BJ (cell line): ENCODE measurements at places on chromosomes 11 and 22. TPM values are rescaled to one million over a fixed set of nuclear protein-coding genes. Genes with fewer than 3 reads are reported as not detected.

DNA sequence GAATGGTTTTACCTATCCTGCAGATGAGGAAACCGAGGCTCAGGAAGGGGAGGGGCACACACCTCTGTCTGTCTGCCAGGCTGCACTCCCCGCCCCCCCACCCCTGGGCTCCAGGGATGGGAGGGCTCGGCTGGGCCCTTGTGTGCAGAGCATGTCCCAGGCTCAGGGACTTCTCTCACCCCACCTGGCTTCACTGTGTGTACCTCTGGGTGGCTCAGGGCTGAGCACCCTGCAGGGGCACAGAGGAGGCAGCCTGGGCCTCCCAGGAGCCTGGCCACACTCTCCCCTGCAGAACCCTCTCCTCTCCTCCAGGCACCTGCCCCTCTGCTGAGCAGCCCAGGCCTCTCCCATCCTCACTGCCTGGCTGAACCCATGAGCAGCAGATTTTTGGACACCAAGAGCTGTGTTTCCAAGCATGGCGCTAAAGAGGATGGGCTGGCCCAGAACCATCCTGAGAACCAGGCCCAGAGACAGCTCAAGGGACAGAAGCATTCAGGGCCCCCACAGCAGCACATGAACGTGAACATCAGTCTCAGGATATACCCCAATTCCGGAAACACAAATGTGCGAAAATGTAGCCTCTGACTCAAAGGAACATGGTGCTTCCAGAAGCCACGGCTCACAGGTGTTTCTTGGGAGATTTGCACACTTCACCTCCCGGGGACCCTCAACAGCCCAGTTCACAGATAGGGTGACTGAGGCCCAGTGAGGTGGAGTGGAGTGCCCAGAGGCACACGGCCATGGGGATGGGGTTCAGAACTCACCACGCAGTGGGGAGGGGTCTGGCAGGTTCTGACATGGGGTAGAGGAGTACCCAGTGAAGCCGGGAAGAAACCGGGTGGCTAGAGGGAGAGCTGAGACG, 10.5 kb downstream of the EMID1 start:
- DNase-seq: no peak

The ASCL3 gene
- polyA plus RNA-seq: not detected in 2 replicates

DNA sequence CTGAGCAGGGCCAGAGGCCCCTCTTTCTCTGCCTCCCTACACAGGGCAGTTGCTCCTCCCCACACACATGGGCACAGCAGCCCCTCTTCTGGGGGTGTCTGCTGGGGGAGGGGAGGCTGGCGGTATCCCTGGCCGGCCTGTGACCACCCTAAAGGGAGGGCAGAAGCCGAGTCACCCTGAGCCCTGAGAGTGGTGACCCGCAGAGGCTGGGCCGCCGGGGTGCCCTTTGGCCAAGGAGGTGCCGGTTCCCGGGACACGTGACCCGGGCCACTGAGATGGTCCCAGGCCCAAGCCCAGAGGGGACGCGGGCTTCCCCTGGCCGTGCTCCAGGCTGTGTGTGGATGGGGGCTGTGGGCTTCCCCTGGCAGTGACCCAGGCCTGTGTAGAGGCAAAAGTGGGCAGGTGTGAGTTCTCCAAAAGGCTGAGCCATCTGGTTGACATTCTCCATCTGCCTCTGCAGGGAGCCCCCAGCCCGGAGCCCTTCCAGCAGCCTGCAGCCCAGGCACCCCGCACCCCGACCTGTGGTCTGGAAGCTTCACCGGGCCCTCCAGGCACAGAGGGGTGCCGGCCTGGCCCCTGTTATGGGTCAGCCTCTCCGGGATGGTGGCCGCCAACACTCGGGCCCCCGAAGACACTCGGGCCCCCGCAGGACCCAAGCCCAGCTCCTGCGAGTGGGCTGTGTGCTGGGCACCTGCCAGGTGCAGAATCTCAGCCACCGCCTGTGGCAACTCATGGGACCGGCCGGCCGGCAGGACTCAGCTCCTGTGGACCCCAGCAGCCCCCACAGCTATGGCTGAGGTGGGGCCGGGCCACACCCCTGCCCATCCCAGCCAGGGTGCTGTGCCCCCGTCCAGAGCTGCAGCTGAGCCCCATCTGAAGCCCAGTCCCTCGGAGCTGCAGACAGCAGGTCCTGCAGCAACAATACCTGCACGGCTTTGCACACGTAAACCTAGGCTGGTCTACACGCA, 1.0 kb downstream of the ADM2 start:
- no peak for DNase-seq

DNA sequence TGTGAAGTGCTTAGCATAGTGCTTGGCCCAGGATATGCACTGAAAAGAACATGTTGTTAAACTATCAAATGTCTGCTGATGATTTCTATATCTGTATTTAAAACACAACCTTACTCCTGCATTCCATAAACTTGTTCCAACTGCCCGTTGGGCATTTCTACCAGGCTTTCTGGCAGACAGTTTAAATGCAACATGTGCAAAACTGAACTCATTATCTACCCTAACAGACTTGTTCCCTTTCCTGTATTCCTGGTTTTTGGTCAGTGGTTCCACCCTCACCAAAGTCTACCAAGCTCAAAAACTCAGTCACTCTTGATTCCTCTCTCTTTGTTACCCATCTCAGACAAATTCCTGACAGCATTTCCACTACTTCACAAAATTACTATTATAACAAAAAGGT, 6.5 kb upstream of the RAB38 start:
- DNase-seq: no peak

- DNase-seq: no peak
Observed at GRCh38 chr11:64095273-64095817, 59.6 kb downstream of the FLRT1 start.

The PDE3B gene
- 0.06 TPM in 2 replicates for polyA plus RNA-seq

DNA sequence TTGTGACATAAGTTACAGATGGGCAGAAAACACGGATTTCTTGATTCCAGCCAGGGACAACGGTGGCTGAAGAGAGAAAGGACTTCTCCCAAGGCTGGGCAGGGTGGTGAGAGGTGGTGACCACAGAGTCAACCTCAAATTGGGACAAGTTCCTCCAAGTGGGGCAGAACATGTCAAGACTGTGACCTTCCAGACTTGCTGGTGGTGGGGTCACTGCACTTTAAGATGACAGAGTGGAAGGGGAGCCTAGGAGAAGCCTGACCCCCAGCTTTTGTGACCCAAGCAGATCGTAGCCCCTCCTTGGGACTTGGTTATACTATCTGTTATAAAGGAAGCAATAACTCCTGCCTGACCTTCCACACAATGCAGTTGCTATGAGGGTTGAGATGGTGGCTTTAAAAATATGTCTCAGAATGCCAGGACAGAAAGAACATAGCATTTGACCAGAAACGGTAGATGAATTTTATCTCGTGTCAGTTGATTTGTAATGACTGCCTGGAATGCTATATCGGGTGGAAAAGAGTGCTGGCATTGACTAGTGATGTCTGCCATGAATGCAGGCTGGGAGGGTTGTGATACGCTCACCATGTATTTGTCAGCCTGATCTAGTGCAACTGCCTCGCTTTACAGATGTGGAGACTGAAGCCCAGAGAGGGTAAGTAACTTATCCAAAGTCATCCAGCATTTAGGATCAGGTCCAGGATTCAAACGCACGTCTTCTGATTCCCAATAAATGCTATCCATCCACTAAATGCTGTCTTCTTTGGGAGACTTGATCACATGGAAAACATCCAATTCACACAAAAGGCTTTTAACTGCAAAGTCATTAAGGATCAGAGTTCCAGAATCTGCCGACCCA, 18.3 kb downstream of the TST start:
- DNase-seq: no peak

DNA sequence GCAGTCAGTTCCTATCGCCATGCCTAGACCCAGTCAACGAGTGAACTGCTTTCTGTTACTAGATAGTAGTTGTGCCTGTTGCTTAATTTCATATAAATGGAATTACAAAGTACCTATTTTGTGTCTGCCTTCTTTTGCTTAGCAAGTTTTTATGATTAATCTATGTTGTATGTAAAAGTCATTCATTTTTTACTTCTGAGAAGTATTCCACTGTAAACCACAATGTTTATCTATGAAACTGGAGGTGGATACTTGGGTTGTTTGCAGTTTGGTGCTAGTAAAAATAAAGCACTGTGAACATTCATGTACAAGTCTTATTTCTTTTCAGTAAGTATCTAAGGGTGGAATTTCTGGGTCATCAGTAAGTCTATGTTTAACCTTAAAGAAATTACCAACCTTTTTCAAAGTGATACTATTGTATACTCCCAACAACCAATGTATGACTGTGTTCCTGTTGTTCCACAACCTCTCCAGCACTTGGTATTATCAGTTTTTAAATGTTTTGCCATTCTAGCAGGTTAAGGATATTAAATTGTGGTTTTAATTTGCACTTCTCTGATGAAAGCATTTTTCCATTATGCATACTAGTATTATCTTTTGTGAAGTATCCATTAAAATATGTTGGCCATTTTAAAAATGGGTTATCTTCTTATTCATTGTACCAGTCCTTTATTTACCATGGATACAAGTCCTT, 68.2 kb downstream of the DNAJC24 start:
- peak; percentile 31 for DNase-seq

The FLRT1 gene
- 0.32 and 0.42 TPM in 2 replicates for polyA plus RNA-seq

GRCh38 chr22:37190262-37190780, 2.3 kb upstream of the C1QTNF6 start:
- no peak for DNase-seq

GRCh38 chr22:49598338-49598737, 229.3 kb downstream of the BRD1 start:
- DNase-seq: no peak

- no peak for DNase-seq
Observed at GRCh38 chr11:61826930-61827570, 1.1 kb upstream of the FADS2 start.

DNA sequence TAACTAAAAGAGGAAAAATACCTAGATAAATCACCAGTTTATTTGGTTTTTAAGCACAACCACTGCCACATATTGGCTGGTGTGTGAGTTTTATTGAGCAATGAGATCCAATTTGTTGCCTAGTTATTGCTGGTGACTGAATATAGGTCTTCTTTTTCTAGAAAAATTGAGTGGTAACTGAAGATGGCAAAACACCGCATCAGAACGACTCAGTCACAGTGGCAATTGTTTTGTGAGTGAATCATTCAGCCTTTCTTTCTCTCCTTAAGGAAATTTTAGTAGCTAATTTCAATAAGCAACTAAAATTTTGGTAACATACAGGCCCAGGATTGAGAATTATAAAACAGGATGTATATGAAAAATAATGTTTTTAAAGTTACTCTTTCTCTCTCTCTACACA, 533.0 kb downstream of the KCNA4 start:
- DNase-seq: no peak

The TUBA8 gene
- 1.2 and 1.3 TPM in 2 replicates for polyA plus RNA-seq

DNA sequence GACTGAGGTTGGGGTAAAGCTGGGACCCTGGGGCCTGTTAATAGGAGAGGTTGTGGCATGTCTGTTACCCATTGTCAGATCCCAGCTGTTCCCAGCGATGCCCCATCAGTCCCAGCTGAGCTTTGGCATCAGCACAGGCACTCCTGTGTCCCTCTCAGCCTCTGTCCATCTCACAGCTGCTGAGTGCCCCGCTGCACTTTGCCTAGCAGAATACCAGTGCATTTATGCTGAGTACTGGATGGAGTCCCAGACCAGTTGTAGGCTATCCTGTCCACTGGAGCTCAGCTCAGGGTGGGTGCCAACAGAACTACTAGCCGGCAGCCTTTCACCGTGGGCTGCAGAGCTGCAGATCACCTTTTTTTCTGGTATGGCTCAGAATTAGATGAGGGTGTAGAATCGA, 9.9 kb downstream of the FXYD6 start:
- DNase-seq: no peak

The THOC5 gene
- 89.1 and 119 TPM in 2 replicates for polyA plus RNA-seq

The APOL4 gene
- polyA plus RNA-seq: 0.16 and 0.23 TPM in 2 replicates

- no peak for DNase-seq
Observed at GRCh38 chr11:39365809-39366436, 2093.5 kb downstream of the LRRC4C start.

DNA sequence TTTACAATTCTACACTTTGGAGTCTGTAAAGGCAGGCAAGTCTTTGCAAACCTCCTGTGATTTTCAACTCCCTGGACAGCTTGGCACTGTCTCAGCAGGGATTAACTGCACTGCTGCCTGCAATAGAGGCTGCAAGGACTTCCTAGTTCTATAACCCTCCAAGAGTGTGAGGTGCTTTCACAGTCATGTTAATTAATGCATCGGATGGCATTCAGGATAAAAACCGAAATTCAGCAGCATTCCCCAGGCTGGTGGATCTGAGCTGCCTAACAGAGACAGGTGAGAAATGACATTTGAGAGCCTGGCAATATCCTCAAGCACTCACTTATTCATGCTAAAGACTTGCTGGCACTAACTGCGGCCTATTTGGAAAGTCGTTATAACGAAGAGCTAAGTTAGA, 85.0 kb downstream of the LARGE1 start:
- no peak for DNase-seq

GRCh38 chr11:32479291-32479690, 44.0 kb upstream of the WT1 start:
- DNase-seq: no peak

- no peak for DNase-seq
Observed at GRCh38 chr11:16114431-16114830, 241.9 kb downstream of the SOX6 start.

The LRRC56 gene
- 0.92 and 1.5 TPM in 2 replicates for polyA plus RNA-seq

DNA sequence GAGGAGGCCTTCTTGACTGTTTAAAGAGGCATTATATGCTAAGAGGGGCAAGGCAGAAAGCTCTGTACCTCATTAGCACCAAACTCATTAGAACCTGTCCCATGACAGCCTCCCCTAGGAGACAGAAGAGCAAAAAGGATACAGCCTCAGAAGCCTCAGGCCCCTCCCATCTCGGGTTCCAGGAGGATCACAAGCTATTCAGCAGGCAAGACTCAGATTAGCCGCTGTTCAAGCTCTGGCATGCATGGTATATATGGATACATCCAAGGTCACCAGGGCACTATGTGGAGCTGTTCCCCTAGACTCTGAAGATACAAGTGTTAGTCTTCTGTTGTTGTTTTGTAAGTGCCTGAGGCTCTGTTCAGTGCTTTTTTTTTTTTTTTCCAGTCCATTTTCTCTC, 32.1 kb downstream of the ATXN10 start:
- no peak for DNase-seq

DNA sequence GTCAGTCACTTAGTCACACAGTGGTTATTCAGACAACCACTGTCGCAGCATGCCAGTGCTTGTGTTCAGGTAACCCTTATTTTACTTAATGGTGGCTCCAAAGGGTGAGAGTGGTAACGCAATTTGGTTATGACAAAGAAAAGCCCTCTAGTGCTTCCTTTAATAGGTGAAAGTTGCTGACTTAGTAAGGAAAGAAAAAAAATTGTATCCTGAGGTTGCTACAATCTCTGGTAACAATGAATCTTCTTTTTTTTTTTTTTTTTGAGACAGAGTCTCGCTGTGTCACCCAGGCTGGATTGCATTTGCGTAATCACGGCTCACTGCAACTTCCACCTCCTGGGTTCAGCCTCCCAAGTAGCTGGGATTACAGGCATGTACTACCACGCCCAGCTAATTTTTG, 64.5 kb downstream of the C11orf91 start:
- DNase-seq: no peak
